ENCODE measurements at places on chromosomes 7 and 10.

GRCh38 chr10:44308935-44309334 is 76.0 kb downstream of the CXCL12 start:
- DNase-seq, result no peak

DNA sequence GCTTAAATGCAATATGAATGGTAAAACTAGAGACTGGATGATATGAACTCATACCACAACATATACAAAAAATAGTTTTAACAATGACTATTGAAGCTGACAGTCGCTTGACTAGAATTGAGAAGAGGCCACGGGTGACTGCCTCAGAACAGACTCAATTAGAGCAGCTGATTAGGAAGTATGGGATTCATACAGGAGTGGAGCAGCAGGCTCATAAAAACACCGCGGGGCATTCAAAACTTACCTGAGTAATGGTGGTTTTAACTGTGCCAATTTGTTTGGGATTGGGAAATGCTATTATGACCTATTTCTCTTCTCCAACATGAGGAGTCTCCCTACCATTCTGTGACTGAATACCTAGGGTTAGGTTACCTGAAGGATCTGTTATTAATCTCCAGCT is 2.1 kb downstream of the CADPS2 start:
- DNase-seq, result no peak

GRCh38 chr7:151793531-151793951 is 83.4 kb downstream of the PRKAG2 start:
- DNase-seq, result no peak

- DNase-seq, result no peak
Measured at GRCh38 chr10:131650169-131650705, 250.6 kb upstream of the PPP2R2D start.

DNA sequence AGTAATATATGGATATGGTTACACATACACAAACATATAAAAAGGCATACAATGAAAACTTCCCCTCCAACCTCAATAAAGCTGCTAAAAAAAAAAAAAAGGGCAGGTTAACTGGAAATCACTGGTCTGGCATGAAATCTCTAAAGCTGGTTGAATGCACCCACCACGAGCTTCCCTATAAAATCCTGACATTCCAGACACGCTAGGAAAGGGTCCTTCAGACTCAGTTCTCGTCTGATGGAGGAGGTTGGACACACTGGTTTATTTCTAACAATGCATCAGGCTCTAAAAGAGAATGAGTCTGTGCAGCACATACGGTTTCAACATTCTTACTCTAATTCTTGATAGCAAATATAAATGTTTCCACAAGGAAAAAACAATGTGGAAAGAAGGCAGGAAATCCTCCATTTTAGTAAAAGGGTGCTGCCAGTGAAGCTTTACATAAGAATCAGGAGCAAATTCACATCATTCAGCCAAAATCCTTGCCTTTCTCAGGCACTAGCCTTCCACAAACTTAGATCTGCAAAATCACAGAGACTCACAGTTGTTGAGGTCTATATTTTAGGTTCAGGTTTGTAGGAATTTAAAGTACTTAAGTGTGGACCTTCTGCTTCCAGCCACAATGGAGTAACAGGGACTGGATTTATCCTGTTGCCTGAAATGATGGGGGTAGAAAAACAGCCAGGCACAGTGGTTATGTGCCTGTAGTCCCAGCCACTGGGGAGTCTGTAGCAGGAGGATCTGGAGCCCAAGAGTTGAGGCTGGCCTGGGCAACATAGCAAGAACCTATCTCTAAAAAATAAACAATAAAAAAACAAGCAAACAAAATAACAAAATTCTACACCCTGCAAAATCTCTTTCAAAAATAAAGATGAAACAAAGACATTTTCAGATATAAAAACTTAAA is 73.5 kb downstream of the CYTH3 start:
- DNase-seq, result no peak

GRCh38 chr10:89144836-89145235 is 62.3 kb downstream of the CH25H start:
- DNase-seq, result no peak

GRCh38 chr10:69963835-69964710 is 88.6 kb upstream of the MACROH2A2 start:
- no peak for DNase-seq

DNA sequence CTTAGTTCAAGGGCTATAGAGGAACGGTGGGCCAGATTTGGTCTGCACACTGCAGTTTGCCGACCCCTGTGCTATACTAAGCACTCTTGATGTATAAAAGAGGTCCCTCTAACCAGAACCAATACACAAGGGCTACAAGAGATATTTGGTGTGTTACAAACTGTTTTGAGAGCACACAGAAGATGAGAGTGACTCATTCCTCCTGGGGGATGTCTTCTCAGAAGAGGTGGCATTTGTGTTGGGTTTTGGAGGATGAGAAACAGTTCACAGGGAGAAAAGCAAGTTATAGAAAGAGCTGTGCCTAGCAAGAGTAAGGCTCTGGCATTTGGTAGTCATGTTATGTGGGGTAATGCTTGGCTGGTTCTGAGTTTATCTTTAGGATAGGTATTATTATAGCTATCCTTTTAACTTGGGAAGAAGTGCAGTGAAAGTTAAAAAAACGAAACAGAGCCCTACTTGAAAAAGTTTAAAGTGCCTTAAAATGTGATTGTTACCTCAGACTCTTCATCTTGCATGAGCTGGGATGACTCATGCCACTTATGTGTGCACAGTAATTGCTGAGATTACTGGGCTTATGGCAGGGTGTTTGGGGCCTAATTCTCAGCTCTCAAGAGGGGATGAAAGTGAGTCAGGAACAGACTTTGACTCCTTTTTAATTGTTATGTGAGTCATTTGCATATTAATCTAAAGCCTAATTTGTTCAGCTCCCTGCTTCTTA is 160.4 kb downstream of the KIF20B start:
- no peak for DNase-seq
